ENCODE measurements at places on chromosomes 6 and 20. TPM values are rescaled to one million over a fixed set of nuclear protein-coding genes. Genes with fewer than 3 reads are reported as not detected.

Gene OR2H1
- total RNA-seq = not detected

- DNase-seq = no peak
- H3K36me3 ChIP-seq = no peaks in the 10 kb centered on the region
- H3K4me3 ChIP-seq = no peak overlapping the region
These were observed 89.7 kb downstream of the ATXN1 start for GRCh38 chr6:16671302-16672289.

GRCh38 chr6:63663147-63663955 lies 27.7 kb downstream of the PHF3 start:
- H3K4me3 ChIP-seq = peak overlapping the region; percentile 21
- DNase-seq = peak; percentile 73
- peaks cover 9% of the 10 kb centered on the region for H3K36me3 ChIP-seq
- no peaks in the 10 kb centered on the region for H3K27me3 ChIP-seq
- H3K4me1 ChIP-seq = peaks cover 22% of the 10 kb centered on the region

GRCh38 chr6:159609652-159610178 lies 83.3 kb downstream of the SOD2 start:
- H3K27me3 ChIP-seq = no peaks in the 10 kb centered on the region
- no peak overlapping the region for H3K27ac ChIP-seq
- H3K4me1 ChIP-seq = no peaks in the 10 kb centered on the region
- H3K4me3 ChIP-seq = no peak overlapping the region
